ENCODE measurements at places on chromosomes 16 and 17. TPM values are rescaled to one million over a fixed set of nuclear protein-coding genes. Genes with fewer than 3 reads are reported as not detected.
A peak's percentile ranks its signal among the peaks of the same experiment; 100 is the strongest.

DNA sequence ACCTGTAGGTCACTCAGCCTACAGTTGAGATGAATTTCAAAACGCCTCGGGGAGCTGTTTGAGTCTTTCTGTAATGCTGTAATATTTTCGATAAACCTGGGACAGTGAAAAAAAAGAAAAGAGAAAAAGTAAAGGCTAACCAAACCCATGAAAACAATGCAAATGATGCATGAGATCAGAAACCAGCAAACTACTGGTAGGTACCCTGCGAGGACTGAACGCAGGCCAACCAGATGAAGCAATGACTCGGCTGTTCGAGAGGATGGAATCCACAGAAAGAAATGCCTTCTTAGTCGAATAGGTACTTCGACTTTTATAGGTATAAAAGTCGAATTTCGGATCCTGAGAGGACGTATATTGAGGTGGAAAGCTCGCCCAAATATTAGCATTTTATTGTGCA is 509 bp upstream of the ATAD5 start:
- peak overlapping the region; percentile 96 for H3K27ac ChIP-seq
- H3K4me1 ChIP-seq: peaks cover 23% of the 10 kb centered on the region
- H3K4me3 ChIP-seq: peak overlapping the region; percentile 96

- no peaks in the 10 kb centered on the region for H3K4me1 ChIP-seq
- no peak overlapping the region for H3K27ac ChIP-seq
- no peaks in the 10 kb centered on the region for H3K36me3 ChIP-seq
- H3K27me3 ChIP-seq: no peaks in the 10 kb centered on the region
These were observed 13.0 kb upstream of the RAB5C start for GRCh38 chr17:42167807-42168206.

GRCh38 chr16:2366660-2367309 is 26.3 kb upstream of the ABCA3 start:
- H3K27me3 ChIP-seq: peaks cover 18% of the 10 kb centered on the region
- no peak for DNase-seq
- no peak overlapping the region for H3K27ac ChIP-seq
- no peak overlapping the region for H3K4me3 ChIP-seq
- no peaks in the 10 kb centered on the region for H3K4me1 ChIP-seq
- no peaks in the 10 kb centered on the region for H3K36me3 ChIP-seq

GRCh38 chr16:59864981-59865666 is 1131.0 kb upstream of the GOT2 start:
- no peak overlapping the region for H3K4me3 ChIP-seq
- H3K4me1 ChIP-seq: no peaks in the 10 kb centered on the region
- no peaks in the 10 kb centered on the region for H3K27me3 ChIP-seq
- no peaks in the 10 kb centered on the region for H3K36me3 ChIP-seq
- DNase-seq: no peak

ATMIN gene
- 17.9 TPM for total RNA-seq

- H3K27ac ChIP-seq: peak overlapping the region; percentile 2
- H3K27me3 ChIP-seq: no peaks in the 10 kb centered on the region
- H3K36me3 ChIP-seq: no peaks in the 10 kb centered on the region
- peaks cover 6% of the 10 kb centered on the region for H3K4me1 ChIP-seq
These were observed 12.4 kb downstream of the SGCA start for GRCh38 chr17:50177983-50178834.

All from activated CD8-positive, alpha-beta T cell treated with anti-CD3 and anti-CD28 coated beads for 36 hours (primary cell).